ENCODE measurements at places on chromosomes 4 and X. TPM values are rescaled to one million over a fixed set of nuclear protein-coding genes. Genes with fewer than 3 reads are reported as not detected.

DNA sequence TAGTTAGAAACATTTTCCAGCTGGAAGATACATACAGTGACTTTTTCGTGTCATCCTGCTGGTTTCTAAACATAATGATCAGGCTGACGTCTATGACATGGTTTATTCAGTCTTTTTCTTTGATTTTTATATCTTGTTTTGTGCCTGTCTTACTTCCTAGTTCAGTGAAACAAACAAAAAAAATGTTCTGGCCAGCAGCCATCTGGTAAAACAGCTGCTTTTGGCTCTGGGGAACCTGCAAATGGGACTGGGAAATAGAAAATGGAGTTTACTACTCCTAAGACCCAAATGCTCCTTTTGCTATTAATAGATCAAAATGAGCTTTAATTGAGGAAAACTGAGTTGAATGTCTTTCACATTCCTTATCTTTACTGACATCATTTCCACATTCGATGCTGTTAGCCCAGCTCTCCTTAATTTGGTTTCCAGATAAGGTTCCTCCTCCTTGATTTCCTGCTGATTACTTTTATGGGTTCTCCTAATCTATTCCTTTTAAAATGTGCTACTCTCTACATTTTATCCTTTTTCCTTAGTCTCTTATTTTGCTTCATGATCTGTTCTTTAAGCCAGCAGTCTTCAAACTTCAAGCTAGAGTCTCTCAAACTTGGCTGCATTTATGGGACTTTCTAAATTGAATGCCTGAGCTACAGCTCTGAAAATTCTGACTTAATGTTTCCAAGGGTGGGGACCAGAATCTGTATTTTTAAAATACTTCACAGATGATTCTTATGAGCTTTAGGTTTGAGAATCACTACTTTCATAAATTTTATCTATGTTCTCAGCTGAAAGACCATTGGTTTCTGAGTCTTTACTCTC is 499.5 kb downstream of the ANKRD50 start:
- DNase-seq, result peak; percentile 81

Gene METTL14
- 57.0 TPM for total RNA-seq

- DNase-seq, result peak; percentile 13
These were observed 168.7 kb downstream of the STK32B start for GRCh38 chr4:5220028-5220427.

GRCh38 chrX:123454712-123455431 is 270.8 kb downstream of the GRIA3 start:
- DNase-seq, result no peak

Gene GDPD2
- not detected for total RNA-seq

DNA sequence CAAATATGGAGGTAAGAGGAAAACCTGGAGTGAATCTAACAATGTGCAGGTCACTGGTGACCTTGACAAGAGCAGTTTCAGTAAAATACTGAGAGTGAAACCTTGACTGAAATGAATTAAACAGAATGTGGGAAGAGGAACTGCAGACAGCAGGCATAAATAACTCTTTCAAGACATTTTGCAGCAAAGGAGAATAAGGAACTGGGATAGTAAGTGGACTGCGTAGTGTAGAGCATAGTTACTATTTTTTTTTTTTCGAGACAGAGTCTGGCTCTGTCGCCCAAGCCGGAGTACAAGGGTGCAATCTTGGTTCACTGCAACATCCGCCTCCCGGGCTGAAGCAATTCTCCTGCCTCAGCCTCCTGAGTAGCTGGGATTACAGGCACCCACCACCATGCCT is 24.0 kb downstream of the RBMX start:
- DNase-seq, result no peak

Gene SLITRK2
- not detected for total RNA-seq

- DNase-seq, result no peak
These were observed 10.6 kb downstream of the ABCD1 start for GRCh38 chrX:153735274-153735673.

- no peak for DNase-seq
These were observed 1.8 kb downstream of the MAML3 start for GRCh38 chr4:140152013-140152703.

DNA sequence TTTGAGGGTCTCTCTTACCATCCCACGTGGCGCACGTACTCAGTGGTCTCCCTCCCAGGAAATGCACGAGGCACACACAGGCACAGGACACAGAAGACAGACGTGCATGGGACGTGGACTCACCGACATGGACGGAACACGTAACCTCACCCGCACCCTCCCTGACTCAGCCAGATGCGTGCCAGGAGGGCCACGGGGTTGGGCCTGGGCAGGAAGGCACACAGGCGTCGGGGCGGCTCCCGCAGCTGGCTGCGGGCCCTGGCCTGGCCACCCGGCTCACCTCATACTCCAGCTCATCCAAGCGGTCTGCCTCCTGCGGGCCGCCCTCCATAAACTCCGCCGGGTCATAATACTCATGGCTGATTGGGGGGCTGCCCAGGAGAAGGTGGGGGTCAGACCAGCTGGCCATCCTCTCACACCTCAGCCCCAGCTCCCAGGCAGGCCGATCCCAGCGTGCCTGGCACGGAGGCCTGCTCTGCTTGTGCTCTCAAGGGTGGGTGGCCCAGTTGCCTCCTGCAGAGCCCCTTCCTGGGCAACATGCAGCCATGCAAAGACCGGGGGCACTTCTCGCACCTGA is 12.6 kb downstream of the SSR4 start:
- no peak for DNase-seq

Gene MAGEA2
- not detected for total RNA-seq

DNA sequence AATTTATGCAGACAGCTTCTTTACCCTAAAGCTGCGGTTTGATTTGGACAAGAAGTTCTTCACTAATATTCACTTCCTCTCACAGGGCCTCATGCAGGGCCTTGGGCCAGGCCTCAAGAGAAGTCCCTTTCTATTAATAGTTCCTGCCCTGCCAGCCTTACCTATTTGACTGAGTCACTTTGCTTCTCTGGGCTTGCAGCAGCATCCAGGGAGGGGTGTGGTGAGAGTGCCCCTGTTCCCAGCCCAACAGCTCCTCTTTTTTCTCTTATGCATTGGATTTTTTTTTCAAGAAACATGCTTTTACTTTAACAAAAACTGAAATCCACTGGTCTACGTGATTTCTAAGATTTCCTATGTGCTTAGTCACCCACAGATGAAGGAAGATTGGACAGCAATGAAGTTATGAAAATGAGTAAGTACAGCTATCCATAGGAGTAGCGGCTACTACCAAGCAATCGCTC is 26.7 kb downstream of the FAM156B start:
- DNase-seq, result peak; percentile 56

- DNase-seq, result no peak
These were observed 6.1 kb upstream of the IGFBP7 start for GRCh38 chr4:57116245-57116644.

GRCh38 chrX:48695534-48695896 is 1.0 kb upstream of the SUV39H1 start:
- peak; percentile 43 for DNase-seq

Gene UGT2B15
- not detected for total RNA-seq

DNA sequence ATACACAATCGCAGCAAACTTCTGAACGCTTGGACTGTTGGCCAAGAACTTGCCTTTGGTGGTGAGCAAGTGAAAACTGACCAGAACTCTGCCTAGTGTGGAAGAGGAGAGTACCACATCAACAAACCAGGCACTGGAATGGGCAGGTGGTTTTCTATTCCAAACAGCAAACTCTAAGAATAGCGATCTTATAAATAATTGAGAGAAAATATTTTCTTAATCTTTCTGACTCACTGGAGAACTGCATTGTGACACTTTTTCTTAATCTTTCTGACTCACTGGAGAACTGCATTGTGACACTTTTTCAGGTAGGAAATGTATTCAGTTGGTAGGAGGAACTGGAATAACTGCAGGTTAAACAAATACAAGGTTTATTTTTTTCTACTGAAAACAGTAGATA is 57.0 kb upstream of the SORBS2 start:
- peak; percentile 34 for DNase-seq

Gene SHROOM2
- 18.3 TPM for total RNA-seq

Gene KDR
- total RNA-seq, result 0.36 TPM
